Occipital lobe (tissue), 3 donors: ENCODE measurements at places on chromosomes 5 and 9. TPM values are rescaled to one million over a fixed set of nuclear protein-coding genes. Genes with fewer than 3 reads are reported as not detected.

DNA sequence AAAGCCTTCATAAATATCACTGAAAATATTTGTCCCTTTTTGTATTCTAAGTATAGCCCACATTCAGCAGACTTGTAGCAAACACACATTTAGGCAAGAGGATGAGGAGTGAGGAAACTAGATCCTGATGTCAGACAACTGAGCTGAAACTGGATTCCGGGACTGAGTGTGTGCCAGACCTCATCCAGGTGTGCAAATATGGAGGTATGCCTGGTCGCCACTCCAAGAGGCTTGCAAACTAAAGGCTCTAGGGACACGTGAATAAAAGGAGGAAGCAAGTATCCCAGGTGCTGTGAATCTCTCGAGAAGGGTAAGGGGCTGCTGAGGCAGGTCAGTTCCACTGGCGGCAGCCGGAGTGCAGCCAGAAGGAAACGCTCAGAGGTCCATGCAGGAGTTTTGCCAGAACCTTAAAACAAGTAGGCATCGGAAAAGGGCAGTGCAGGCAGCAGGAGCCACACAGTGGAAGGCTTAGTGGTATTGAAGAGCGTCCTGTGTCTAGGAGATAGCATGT, 77.4 kb upstream of the ALDH1B1 start:
- no peak for DNase-seq

- no peak for DNase-seq
These were observed 30.5 kb downstream of the TGFBR1 start for GRCh38 chr9:99135456-99135855.

DNA sequence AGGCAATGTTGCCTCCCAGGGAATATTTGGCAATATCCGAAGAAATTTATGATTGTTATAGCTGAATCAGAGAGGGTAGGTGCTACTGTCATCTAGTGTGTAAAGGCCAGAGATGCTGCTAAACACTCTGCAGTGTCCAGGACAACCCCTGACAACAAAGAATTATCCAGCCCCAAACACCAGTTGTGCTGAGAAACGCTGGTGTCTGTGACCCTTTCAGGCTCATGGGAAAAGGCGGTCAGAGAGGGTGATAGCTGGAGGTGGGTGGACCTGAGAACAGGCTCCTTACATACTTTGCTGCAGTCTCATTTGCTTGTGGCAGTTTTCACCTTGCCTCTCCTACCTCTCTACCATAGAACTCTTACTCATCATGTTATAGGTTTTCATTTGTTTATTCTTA, 295.3 kb upstream of the DMRT1 start:
- DNase-seq = no peak

The FOXI1 gene
- not detected for total RNA-seq

- DNase-seq = no peak
These were observed 251.3 kb upstream of the GRAMD2B start for GRCh38 chr5:126171916-126172315.

DNA sequence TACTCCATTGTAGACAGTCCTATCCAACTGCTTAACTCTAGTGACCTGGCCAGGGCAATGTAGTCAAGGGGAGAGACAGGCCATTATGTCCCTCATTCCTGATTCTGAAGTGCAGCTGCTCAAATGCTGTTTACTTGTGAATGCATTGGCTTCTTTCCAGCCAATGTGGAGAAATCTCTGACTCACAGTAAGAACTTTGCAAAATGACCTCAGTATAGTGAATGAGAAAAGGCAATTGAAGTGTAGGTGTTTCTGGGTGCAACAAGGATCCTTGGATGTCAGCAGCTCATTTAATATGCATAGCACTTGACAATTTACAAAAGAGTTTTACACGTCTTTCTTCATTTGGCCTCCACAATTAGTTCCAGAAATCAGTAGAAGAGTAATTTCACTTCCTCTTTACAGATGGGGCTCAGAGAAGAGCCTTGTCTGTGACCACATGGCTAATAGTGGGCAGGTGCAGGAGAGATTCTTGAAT, 367.2 kb downstream of the OSTF1 start:
- no peak for DNase-seq

The PCDHGC5 gene
- total RNA-seq = 6.2 TPM

DNA sequence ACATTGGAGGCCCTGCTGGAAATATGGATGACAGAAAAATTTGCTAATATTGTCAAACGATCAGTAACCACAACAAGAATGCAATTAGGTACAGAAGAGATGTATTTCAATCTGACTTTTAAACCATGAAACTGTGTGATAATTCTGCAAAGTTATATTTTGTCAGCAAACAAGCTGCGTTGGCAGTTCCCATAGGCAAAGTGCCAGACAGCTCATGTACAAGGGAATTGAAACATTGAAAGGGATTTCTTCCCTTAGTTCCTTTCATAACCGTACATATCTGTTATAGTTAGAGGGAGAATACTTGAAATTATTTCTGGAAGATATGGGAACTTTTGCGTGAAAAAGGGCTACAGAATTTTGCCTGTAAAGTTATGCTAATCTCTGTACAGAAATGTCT, 419.4 kb upstream of the PTGER4 start:
- DNase-seq = no peak

DNA sequence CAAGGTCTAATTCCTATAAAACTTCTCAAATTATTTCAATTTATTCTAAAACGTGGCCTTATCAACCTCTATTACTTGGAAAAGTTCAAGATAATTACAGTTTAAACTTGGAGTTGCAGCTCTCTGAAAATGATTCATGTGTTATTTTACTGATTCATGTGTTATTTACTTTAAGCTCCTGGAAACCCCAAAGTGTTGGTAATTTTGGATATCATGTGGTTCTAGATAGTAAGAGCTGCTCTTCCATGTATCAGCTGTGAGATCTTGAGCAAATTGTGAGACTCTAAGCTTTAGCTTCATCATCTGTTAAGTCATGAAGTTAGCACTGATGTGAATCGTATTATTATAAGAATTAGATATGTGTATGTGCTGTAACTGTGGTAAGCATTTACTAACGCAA, 749.2 kb downstream of the TLE4 start:
- no peak for DNase-seq

The AGXT2 gene
- not detected for total RNA-seq

GRCh38 chr5:79512471-79513307, 1.2 kb downstream of the HOMER1 start:
- no peak for DNase-seq

The EIF4E1B gene
- total RNA-seq = not detected

- DNase-seq = no peak
These were observed 22.4 kb downstream of the MAML1 start for GRCh38 chr5:179755022-179755421.

GRCh38 chr5:6342689-6343315, 35.5 kb downstream of the MED10 start:
- no peak for DNase-seq

- DNase-seq = no peak
These were observed 57.8 kb upstream of the PHYKPL start for GRCh38 chr5:178290376-178290775.

- no peak for DNase-seq
These were observed 35.7 kb upstream of the PLIN2 start for GRCh38 chr9:19162956-19163355.

DNA sequence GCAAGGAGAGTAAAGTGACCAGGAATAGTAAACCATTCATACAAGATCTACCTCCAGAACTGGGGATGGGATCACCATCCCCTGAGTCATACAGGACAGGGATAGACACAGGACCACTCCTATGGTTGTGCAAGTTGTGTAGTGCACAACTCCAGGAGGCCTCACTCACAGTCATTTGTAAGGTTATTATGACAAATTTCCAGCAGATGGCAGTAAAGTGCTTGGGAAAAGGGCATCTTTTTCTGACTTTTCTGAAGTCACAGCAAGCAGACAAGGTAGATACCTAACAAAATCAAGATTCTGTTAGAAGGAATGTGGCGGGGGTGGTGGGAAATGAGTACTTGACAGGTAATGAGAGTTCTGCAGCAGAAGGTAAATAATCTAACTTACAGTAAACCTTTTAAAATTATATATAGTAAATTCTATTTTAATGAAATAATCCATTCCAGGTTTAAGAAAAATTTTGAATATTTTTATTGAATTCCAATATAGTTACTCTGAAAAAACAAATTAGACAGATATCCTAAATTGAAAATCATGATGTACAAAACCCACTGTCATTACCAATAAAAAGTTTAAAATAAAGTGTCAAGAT, 16.7 kb upstream of the KIF27 start:
- DNase-seq = no peak

GRCh38 chr9:22975951-22976350, 529.3 kb downstream of the DMRTA1 start:
- no peak for DNase-seq

DNA sequence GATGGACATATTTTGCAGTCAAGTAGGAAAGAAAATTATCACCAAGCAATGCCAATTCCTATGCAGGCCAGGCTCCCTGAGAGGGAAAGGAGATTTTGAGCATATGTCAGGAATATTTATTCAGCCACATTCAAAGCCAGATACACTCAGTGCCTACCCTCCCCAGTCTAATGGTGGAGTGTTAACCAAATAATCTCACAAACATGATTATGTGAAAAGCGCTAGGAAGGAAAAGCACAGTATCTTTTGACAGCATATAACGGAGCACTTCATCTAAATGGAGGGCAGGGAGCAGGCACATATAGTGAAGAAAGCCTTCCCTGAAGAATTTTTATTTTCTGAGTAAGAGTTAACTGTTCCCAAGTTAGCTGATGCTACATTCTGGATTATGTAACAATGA, 80.3 kb upstream of the SLC30A5 start:
- no peak for DNase-seq

DNA sequence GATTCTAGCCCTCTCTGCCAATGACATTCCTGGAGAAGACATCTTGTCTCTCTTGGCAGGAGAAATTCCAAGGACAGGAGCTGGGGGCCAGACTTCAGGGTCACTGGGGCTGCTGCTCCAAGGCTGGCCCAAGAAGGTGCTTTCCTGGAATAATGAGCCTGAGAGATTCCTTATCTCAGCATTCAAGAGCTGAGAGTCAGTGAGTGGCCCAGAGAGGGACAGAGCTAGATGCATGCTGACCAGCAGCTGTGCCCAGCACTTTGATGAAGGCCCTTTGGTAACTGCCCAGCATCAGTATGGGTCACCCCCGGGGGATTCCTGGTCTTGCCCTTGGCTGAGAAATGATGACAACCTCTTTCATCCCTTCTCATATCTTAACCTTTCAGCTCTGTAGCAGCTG, 47.7 kb upstream of the CTNNA1 start:
- DNase-seq = no peak

- DNase-seq = no peak
These were observed 117.6 kb upstream of the S1PR3 start for GRCh38 chr9:88873635-88874034.

DNA sequence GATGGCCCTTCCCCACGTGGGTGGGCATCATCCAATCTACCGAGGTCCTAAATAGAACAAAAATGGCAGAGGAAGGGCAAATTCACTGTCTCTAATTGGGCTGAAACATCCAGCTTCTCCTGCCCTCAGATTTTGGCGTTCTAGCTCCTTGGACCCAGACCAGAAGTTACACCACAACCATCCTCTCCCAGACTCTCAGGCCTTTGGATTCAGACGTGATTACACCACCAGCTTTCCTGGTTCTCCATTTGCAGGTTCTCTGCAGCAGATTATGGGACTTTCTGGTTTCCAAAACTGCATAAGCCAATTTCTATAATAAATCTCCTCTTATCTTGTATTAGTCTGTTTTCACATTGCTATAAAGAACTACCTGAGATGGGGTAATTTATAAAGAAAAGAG, 73.6 kb upstream of the STARD4 start:
- DNase-seq = no peak

The CSF1R gene
- 8.3 TPM for total RNA-seq

The TMC1 gene
- total RNA-seq = 0.78 TPM

GRCh38 chr9:109248133-109248581, 72.7 kb downstream of the EPB41L4B start:
- DNase-seq = no peak

GRCh38 chr5:144468571-144468970, 297.9 kb downstream of the KCTD16 start:
- no peak for DNase-seq

GRCh38 chr9:82369251-82369945, 380.8 kb downstream of the SPATA31D1 start:
- no peak for DNase-seq

DNA sequence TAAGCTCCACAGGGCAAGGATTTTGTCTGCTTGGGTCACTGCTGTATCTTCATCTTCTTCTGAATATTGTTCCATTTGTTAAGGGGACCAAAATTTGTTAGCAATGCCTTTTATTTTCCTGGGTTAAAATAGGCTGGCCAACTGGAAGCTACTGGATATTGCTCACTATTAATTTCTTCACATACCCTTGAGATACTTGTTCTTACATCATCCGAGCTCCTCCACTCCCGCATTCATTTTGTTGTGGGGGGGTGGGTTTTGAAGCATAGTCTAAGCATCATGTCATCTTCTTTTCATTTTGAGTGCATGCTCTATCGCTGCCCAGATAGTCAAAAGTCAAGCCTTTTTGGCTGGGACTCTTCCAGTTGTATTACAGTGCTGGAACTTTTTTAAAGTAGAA, 42.5 kb upstream of the PIK3R1 start:
- DNase-seq = no peak

GRCh38 chr5:71587766-71588532, 809 bp downstream of the MCCC2 start:
- no peak for DNase-seq

DNA sequence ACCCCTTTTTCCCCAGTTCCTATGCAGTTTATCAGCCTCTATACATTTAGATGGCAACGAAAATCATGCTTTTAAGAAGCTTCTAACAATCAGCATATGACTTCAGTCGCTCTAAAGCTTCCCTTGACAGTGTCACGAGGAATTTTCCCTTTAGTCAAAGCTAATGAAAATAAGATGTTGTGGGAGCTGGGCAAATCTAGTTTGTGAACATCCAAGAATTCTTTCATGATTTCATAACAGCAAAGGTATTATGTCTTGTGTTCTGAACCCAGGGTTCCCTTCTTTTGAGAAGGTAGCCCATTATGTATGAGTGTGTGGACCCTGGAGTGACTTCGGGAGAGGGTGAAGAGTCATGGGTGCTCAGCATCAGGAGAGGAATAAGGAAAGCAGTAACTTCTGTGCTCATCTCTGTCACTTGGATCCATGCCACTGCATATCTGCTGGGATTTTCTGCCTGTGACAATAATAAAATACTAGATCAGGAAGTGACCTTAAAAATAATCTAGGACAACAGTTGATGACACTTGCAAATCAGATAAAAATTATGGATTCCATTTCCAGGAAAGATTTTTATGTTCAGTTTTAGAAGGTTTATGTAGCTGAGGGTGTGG, 102.4 kb downstream of the PCSK1 start:
- no peak for DNase-seq
